ENCODE measurements at places on chromosomes 13 and 19. TPM values are rescaled to one million over a fixed set of nuclear protein-coding genes. Genes with fewer than 3 reads are reported as not detected.
A peak's percentile ranks its signal among the peaks of the same experiment; 100 is the strongest.

CLEC4G gene
- total RNA-seq = not detected

KLK4 gene
- total RNA-seq = not detected

PNMA8A gene
- not detected for total RNA-seq

HOMER3 gene
- total RNA-seq = 1.4 TPM

ZNF350 gene
- total RNA-seq = 8.4 TPM

KIR3DL2 gene
- 0.47 TPM for total RNA-seq

URAD gene
- not detected for total RNA-seq

- H3K4me1 ChIP-seq = no peaks in the 10 kb centered on the region
- no peaks in the 10 kb centered on the region for H3K27me3 ChIP-seq
- no peak for DNase-seq
- H3K36me3 ChIP-seq = no peaks in the 10 kb centered on the region
These were observed 172.1 kb upstream of the CSNK1A1L start for GRCh38 chr13:37277435-37278144.

DNA sequence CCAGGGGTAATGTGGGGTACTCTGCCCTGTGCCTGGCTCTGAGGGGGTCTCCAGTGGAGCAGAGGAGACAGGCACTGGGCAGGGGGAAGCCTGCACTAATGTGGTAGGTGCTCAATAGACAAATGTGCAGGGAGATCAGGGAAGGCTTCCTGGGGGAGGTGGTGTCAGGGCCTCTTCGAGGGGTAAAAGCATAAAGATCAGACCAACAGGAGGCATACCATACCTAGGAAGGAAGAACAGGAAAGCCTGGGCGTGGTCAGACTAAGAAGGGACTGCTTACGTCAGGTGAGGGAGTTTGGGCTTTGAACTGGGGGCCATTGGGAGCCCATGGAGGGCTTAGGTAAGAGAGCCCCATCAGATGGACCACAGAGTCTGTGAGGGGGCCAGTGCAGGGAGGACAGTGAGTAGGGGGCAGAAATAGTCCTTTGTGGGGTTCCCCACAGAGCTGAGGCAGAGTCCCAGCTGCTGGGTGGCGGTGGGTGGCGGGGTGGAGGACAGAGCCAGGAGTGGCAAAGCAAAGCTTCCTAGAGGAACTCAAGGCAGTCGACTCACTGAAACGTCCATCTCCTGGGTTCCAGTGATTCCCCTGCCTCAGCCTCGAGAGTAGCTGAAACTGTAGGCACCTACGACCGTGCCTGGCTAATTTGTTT lies 8.8 kb downstream of the PRR36 start:
- peaks cover 30% of the 10 kb centered on the region for H3K27me3 ChIP-seq
- peaks cover 14% of the 10 kb centered on the region for H3K4me1 ChIP-seq
- H3K36me3 ChIP-seq = no peaks in the 10 kb centered on the region
- no peak for DNase-seq
- no peak overlapping the region for H3K27ac ChIP-seq
- no peak overlapping the region for H3K4me3 ChIP-seq

DNA sequence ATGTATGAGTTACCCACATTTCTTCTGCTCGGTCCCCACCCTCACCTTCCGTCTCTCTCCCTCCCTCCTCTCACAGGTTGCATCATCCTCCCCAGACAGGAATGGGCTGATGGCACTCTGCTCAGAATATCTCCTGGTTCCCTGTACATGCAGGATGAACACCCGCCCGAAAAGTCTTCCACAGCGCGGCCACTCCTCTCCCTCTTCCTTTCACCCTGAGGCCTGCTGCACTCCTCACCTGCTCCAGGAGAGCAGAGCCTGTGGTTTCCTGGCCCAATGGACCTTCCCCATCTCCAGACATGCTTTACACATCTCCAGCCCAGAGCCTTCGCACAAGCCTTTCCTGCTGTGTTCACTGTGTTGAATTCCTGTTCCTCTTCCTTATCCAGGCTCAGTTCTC lies 40.9 kb downstream of the GSX1 start:
- H3K4me3 ChIP-seq = no peak overlapping the region
- peaks cover 4% of the 10 kb centered on the region for H3K4me1 ChIP-seq
- H3K27me3 ChIP-seq = peaks cover 30% of the 10 kb centered on the region

DNA sequence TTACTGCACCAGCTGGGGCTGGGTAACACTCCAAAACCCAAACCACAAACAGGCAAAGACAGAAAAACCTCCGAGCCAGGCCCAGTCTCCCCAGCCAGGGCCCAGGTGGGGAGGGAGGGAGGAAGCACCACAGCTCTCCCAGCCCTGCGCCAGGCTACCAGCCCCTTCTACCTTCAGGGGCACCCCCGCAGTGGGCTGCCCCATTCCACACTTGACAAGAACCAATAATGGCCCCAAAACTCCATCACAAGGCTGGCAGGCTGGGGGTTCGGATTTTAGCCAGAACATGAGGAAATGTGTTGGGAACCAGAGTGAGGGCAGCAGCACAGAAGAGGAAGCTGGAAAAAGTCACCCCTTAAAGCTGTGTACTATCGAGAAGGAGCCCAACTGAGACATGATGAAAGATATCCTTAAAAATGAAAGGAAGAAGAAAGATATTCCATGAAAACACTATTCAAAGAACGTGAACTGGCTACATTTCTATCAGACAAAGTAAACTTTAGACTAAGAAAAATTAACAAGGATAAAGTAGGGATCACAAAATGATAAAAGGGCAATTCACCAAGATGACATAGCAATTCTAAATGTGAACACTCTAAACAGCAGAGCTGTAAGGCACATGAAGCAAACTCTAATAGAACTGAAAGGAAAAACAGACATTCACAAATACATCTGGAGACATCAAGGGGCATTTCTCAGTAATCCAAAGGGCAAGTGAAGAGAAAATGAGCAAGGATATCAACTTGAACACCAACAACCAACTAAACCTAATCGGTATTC lies 12.9 kb downstream of the TUBGCP3 start:
- H3K4me3 ChIP-seq = no peak overlapping the region
- H3K36me3 ChIP-seq = peaks cover 16% of the 10 kb centered on the region
- peaks cover 35% of the 10 kb centered on the region for H3K4me1 ChIP-seq
- DNase-seq = no peak
- no peaks in the 10 kb centered on the region for H3K27me3 ChIP-seq

GRCh38 chr19:58218899-58219298 lies 9.8 kb upstream of the ZNF544 start:
- H3K27ac ChIP-seq = no peak overlapping the region
- DNase-seq = peak; percentile 75
- no peaks in the 10 kb centered on the region for H3K27me3 ChIP-seq

DNA sequence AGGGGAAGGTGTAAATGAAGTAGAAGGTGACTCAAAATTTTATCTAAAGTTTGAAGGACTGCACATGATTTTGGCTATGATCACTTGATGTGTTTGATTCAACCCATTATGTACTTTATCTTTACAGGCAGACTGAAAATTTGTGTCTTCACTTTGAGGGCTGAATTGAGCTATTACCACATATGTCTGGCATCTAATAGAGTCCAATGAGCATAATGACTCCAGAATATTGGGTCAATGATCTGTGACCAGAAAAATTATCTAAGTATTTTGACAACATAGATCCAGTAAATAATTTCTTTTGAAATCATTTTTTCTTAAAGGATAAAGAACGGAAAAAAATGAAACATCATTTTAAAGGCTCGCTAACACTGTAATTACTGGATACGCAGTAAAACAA lies 2810.0 kb downstream of the PCDH9 start:
- no peak for DNase-seq
- no peaks in the 10 kb centered on the region for H3K4me1 ChIP-seq
- no peak overlapping the region for H3K4me3 ChIP-seq
- no peaks in the 10 kb centered on the region for H3K27me3 ChIP-seq

DNA sequence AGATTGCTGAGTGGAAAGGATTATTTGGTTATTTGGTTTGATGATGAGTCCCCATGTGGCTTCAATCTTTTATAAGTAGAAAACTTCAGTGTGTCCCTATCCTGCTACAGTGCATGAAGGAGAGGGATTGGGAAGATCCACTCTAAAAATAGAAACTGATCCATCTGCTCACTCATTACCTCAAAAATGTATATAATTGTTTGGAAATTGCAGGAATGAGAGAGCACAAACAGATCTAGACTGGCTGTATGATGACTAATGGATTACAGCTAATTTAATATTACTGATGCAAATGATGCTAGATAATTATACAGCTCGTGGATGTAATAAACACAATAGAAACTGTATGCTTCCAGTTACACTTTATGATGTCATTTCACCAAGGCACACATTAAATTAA lies 625.3 kb upstream of the PRR20A start:
- H3K4me3 ChIP-seq = no peak overlapping the region
- H3K27me3 ChIP-seq = no peaks in the 10 kb centered on the region
- no peak for DNase-seq
- no peaks in the 10 kb centered on the region for H3K36me3 ChIP-seq
- H3K27ac ChIP-seq = no peak overlapping the region

DNA sequence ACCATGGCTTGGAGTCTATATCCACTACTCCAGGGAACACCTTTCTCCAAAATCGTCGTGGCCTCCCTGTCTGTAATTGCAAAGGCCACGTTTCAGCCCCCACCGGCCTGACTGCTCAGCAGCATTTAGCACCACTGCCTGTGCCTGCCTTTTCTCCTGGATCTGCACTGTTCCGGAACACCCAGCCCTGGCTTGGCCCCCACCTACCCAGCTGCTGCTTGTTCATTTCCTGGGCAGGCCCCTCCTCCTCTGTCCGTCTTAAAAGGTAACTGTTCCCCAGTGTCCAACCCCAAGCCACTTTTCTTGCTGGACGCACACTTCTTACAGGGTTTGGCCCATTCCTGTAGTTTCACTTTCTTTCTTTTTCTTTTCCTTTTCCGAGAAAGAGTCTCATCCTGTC lies 8.5 kb upstream of the SYT5 start:
- H3K4me1 ChIP-seq = peaks cover 10% of the 10 kb centered on the region
- H3K4me3 ChIP-seq = peak overlapping the region; percentile 42
- no peaks in the 10 kb centered on the region for H3K36me3 ChIP-seq
- H3K27ac ChIP-seq = peak overlapping the region; percentile 30

DNA sequence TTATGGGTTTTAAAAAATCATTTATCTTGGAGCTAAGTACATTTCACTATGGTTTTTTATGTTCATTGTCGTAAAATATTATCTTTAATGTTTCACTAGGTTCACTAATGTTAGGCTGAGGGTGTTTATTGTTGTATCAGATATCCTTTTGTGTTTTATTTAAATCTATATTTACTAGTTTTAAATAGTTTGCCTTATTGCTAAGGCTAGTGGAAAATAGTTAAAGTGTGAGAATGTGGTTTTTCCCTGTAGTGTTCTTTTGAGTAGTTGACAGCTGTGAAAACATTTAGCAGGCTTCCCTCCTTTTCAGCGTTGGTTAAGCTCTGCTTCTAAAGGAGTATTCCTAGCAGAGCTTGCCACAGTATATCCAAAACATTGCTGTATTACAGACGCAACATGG lies 139.0 kb downstream of the TM9SF2 start:
- no peak overlapping the region for H3K27ac ChIP-seq
- no peaks in the 10 kb centered on the region for H3K36me3 ChIP-seq
- H3K27me3 ChIP-seq = peaks cover 2% of the 10 kb centered on the region
- H3K4me1 ChIP-seq = no peaks in the 10 kb centered on the region
- DNase-seq = no peak

Data from activated CD4-positive, alpha-beta T cell treated with anti-CD3 and anti-CD28 coated beads, Interleukin-2, amount 10 ng/mL, durations not matched to agents 24 days and 14 days (primary cell).